ENCODE measurements at places on chromosomes 3 and 15.

GRCh38 chr3:53357458-53357857, 10.1 kb upstream of the DCP1A start:
- DNase-seq: no peak

GRCh38 chr15:64740311-64741170, 34.8 kb downstream of the RBPMS2 start:
- no peak for DNase-seq

DNA sequence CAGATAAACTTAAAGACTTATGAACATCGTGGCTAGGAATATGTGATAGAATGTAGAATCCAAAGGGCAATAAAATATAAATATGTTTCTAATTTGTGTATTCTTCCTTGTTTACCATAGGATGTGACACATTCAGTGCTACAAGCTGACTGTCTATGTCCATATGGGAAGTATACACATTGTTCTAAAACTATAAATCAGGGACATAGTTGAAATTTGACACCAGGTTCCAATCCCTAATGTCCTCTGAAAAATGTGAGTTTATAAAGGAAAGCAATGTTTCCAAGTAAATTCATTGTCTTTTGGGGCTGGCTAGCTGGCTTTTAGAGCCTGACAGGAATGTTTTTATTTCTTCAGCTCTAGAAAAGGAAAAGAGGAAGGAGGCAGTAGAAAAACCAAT, 273.6 kb downstream of the CNTN4 start:
- no peak for DNase-seq

- peak; percentile 80 for DNase-seq
These were observed 123.0 kb upstream of the SPRED1 start for GRCh38 chr15:38129531-38130204.

DNA sequence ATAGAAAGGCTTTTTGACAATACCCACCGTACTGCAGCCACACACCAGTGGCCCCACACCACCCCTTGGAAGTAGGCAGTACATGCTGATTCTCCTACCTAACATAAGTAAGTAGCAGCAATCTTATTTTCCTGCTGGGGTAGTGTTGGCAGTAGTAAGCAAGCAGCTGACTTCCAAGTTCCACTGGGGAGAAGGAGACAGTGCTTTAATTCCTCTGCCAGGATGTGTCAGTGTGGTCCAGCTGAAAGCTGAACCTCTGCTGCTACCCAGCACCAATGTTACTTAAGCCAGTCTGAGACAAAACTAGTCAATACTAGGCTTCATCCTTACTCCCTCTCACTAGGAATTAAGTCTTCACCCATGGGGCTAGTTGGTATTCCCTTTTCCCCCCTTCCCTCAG, 74.7 kb downstream of the DZIP3 start:
- DNase-seq: no peak

- no peak for DNase-seq
These were observed 78.4 kb upstream of the PRR23E start for GRCh38 chr3:127114337-127115070.

- DNase-seq: no peak
These were observed 175.5 kb upstream of the SLCO3A1 start for GRCh38 chr15:91678003-91678402.

DNA sequence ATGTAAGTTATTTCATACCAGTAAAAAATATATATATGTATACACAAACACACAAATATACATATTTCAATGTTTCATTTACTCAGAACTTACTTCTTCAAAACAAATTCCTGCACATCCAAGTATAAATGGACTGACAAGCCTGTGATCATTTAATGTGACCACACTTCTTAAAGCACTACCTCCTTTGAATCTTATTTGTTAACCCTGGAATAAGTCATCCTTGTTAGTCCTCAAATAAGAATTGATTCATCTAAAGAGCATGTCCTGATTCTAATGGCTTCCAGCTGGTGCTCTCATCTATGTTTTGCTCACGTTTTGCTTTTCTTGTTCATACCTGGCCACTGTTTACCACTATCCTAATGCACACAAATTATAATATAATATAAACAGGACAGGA, 103.9 kb upstream of the UBP1 start:
- DNase-seq: no peak

- DNase-seq: no peak
These were observed 334.4 kb upstream of the THRB start for GRCh38 chr3:24829011-24829581.

DNA sequence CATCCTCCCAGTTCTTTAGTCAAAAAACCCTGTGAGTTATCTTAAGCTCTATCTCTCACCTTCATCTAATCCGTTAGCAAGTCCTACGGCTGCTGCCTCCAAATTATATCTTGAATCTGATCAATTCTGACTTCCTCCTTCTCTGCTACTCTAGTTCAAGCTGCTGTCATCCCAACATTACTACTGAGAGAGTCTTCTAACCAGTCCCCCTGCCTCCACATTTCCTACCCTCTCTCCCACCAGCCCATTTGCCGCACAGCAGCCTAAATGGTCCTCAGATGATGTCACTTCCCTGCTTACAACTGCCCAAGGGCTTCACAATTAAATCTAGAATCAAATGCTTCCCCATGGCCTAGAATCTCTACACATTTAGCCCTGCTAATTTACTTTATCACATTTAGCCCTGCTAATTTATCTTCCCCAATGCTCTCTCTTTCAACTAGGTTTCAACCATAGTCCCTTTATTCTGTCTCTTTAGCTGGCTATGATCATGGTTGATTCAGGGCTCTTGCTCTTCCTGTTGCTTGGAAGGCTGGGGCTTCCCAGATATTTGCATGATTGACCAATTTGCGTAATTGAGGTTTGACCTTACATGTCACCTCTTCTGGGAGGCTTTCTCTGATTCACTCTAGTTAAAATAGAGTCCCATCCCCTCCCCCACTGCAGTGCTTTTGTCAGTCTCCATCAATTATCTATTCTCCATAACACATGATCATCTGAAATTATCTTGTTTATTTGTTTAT, 11.0 kb upstream of the ARL14 start:
- peak; percentile 64 for DNase-seq

GRCh38 chr3:123799544-123800361, 84.4 kb downstream of the MYLK start:
- DNase-seq: no peak

DNA sequence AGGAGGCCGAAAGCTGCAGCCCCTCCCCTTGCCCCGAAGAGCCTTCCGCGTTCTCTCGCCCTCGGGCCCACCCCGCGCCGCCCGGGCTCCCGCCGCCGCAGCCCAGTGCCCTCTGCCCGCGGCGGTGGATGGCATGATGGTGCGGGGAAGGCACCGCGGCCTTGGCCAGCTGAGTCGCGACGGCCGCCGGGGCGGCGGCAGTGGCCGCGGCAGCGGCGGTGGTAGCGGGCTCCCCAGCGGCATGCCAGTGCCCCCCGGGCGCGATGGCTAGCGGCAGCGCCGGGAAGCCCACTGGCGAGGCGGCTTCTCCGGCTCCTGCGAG, 1.2 kb downstream of the TLNRD1 start:
- no peak for DNase-seq

DNA sequence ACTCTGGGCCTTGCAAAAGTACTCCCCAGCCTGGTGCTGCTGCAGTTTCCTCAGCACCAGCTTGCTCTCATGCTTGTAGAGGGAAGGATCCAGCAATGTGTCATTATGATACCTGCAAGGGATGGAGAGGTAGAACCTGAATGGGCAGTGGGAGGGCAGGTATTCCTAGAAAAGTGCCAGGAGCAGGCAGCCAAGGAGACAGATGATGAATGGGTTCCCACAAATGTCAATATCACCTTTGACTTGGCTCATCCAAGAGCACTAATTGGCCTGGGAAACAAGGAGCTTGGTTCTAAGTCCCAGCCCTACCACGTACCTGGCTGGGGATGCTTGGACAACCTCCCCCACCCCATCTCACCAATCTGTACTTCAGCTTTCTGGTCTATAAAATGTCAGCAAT, 9.4 kb downstream of the CILP start:
- DNase-seq: no peak

GRCh38 chr3:49098429-49098828, 4.6 kb upstream of the QRICH1 start:
- no peak for DNase-seq

DNA sequence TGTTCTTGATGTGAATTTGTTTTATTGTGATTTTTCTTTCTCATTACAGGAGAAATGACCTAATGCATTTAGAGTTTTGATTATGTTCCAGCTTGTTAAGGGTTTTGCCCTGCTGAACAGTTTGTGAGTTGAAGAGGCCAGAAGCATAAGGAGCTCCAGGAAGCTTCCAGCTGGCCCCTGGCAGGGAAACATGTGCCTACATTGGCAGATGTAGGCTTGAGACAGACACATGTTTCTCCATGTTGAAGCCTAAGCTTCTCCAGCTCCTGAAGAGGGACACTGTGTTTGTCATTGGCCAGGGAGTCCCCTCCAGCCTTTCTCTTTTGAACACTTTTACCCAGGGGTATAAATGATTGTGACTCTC, 88.4 kb downstream of the ASB7 start:
- no peak for DNase-seq

DNA sequence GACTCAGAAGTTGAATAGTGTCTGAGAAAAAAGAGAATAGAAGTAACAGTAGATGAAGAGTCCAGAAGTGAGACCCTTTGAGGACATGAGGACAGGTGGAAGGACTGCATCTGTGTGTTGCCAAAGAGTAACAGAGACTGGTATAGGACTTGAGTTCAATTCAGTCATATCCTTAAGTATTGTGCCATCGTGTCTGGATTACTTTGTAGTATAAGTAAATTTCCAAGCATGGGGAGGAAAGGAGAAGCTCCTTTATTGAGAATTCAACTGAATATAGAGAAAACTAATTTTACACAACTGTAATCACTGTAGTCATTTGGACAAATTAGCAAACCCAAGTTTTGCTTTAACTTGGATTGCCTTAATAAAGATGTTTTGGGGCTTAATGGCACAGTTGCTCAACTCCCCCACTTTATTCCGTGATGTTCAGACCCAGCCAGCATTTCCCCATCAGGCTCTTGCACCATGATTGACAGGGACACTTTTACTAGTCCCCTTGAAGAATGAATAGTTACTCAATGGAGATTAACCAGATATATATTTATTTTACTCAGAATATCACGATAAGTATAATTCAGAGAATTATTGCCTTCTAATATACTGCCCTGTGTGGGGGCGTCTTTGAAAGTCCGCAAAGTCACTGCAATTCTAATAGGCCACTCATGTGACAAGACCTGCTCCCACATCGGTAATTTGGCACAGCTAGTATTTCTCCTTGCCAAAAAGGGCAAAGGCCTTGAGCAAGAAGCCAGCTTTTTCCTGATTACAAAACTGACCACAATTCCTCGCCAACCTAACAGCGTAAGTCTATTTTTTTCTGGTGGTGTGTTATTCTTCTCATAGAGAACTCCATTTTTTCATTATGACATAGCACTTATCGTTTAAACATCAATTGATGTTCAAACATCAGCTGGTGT, 61.3 kb downstream of the PPARG start:
- no peak for DNase-seq

DNA sequence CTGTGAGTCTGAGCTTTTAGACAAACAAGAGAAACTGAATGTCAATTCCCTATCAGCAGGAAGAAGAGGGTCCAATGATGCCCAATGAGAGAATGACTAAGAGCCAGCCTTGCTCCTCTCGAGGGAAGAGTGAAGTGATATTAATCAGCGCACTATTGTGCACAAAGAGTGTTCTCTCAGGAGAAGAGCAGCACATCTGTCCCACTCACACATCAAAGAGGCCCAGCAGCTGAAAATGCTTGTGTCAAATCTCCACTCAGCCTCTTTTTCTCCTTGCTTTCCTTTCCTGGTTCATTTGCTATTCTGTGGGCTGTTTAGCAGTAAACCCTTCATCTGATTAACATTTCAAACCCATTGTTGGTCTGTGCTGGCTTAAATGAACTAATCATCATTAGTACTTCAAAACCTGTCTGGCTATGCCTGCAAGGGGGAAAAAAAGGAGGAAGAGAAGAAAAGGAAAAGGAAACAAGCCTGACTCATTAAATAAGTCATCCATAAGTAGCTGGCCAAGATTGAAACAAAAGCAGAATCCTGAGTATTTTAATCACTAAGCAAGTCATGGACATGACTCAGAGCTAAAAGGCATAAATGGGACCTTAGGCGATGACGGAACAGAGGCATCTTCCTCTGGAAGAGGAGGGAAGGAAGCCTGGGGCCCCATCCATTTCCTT, 912.7 kb downstream of the TUSC7 start:
- DNase-seq: peak; percentile 91

GRCh38 chr3:46586738-46587246, 20.7 kb upstream of the LRRC2 start:
- no peak for DNase-seq

- DNase-seq: no peak
These were observed 9.7 kb upstream of the SCAANT1 start for GRCh38 chr3:63921741-63922482.

- DNase-seq: no peak
These were observed 63.7 kb downstream of the SSR3 start for GRCh38 chr3:156491192-156491591.

- DNase-seq: no peak
These were observed 29.7 kb downstream of the EPHB1 start for GRCh38 chr3:134824791-134825190.

DNA sequence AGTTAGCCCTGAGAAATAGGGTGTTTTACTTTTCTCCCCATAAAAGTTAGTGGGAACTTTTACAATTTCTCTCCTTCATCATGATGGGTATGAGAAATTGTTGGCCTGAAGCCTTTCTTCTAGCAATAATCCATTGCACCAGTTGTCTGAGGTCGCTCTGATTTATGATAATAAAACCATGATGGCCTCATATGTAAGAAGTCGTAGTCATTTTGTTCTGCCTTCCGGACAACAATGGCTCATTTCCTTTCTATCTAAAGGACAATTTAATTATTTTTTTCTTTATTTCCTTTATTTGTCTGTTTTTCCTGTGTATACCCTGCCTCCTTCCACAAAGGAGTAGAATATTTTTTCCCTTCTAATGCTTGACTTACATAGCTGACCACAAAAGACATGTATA, 31.6 kb upstream of the GNB4 start:
- DNase-seq: no peak

- no peak for DNase-seq
These were observed 315.2 kb downstream of the UACA start for GRCh38 chr15:70447928-70448698.

- no peak for DNase-seq
These were observed 42.1 kb downstream of the PPCDC start for GRCh38 chr15:75065467-75065850.

DNA sequence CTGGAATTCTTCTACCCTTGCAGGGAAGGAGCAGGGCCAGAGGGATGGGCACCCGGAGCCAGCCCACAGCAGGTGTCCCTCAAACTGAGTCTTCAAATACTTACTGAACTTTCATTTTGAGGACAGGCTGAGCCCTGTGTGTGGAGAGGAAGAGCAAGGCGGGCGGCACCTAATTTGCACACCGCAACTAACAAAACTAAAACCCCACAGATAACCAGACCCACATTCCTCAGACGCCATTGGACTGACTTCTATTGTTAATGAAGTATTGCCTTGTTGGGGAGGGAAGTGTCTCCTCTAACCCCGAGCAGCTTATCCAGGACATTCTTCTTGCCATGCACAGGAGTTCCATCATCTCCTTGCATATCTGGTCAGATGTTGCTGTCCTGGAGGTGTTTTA, 105.2 kb upstream of the NR2E3 start:
- no peak for DNase-seq

DNA sequence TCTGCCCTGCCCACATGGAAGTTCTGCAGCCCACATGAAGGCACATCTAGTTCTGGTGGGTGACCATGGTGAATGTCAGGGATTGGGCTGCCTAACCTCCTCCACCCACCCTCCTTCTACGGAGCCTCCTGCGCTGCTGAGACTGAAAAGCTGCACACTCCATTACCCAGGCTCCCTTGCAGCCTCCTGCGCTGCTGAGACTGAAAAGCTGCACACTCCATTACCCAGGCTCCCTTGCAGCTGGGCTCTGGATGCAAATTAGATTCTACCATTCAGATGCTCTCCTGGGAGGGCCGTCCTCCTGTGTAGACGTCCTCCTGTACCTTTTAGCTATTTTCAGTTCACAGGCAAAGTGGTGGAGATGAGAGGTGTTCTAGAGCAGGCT, 32.1 kb downstream of the POMGNT2 start:
- DNase-seq: no peak

All from RCC 7860 (cell line).